ENCODE measurements at places on chromosomes 4 and X. TPM values are rescaled to one million over a fixed set of nuclear protein-coding genes. Genes with fewer than 3 reads are reported as not detected.

DNA sequence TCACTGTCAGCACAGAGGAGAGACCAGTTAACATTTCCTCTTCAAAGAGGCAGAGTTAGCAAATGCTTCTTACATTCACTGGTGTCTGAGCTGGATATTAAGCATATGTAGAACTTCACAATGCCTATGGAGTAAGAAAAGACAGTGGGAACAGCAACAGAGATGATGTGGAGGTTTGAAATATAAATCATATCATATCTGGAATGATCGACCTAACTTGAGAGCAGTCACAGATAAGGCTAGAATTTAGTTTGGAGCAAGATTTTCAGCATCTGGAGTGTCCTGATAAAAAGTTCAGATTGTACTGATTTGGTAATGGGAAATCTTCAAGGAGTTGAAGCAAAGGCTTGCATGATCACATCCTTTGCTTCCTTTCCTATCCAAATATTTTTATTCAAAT, 90.5 kb upstream of the ANKRD50 start:
- no peak overlapping the region for H3K27ac ChIP-seq
- H3K4me1 ChIP-seq, result no peaks in the 10 kb centered on the region
- H3K4me3 ChIP-seq, result no peak overlapping the region
- no peaks in the 10 kb centered on the region for H3K27me3 ChIP-seq
- DNase-seq, result no peak

DNA sequence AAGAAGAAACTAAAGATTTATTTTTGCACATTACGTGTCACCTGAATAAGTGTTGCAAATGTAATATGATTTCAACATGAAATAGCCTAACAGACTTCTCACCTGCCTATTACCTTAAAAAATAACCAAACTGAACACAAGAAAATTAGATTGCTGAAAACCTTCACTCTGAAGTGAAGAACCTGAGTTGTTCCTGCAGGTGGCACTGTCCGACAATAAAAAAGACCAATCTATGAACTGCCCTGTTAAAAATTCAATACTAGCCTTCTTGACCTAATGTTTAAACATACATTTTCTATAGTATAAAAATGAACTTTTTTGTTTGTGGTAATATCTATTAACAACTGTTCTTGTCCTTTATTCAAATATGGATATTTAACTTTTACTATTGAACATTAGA, 69.2 kb upstream of the PNPLA4 start:
- no peaks in the 10 kb centered on the region for H3K36me3 ChIP-seq
- DNase-seq, result no peak
- H3K4me3 ChIP-seq, result no peak overlapping the region
- no peak overlapping the region for H3K27ac ChIP-seq
- no peaks in the 10 kb centered on the region for H3K4me1 ChIP-seq

DNA sequence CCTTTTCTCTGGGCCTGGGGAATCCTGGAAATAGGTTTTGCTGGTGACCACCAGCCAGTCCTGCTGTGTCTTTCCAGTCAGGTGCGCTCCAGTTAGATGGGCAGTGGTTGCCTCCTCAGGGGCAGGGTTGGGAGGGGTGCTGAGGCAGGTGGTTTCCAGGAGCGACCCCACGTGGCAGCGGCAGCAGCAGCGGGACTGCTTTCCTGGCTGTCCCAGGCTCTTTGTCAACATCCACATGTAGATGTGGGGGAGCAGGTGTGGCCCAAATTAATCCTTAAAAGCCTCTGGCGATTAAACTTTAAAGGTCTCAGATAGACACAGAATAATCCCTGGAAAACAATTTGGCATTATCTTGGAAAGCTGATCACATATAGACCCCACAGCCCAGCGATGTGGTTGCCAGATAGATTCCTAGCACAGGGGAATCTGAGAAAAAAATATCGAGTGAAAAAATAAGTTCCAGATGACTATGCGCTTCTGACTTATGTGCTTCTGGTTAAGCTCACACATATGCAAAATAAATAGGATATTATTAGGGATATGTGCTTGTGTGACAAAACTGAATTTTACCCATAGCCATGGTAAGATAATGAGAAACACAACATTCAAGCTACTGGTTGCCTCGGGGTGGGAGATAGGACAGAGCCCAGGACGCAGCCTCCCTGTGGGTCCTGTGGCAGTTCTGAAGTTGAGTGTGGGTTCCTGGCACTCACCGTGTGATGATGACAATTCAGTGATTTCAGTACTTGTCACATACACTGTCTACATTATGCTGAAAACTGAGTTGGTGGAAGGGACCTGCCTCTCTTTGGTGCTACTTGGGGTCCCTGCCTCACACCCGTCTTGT, 336.4 kb downstream of the ARHGAP10 start:
- no peaks in the 10 kb centered on the region for H3K27me3 ChIP-seq
- peaks cover 9% of the 10 kb centered on the region for H3K36me3 ChIP-seq
- no peak overlapping the region for H3K4me3 ChIP-seq
- no peak overlapping the region for H3K27ac ChIP-seq
- DNase-seq, result no peak

DNA sequence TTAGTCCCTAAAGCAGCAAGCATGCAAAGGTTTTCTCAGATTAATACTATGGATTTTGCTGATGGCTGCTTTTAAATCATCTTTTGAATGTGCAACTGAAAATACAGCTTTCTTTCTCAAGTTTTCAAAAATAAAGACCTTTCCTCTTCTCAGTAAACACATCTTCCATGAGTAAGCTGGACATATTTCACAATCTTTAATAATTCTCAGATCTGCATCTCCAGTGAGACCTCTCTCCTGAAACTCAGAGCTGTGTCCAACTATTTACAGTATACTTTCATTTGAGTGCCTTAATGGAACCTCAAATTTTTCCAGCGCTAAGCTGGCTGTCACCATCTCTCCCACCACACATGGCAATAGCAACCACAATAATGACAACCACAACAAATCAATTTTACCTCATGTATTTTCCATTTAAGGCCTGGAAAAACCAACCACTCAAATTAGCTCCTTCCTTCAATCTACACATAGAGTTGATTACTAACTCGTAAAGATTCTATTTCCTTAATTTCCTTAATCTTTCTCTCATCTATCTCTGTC, 192.4 kb upstream of the RPL34 start:
- H3K36me3 ChIP-seq, result no peaks in the 10 kb centered on the region
- H3K27ac ChIP-seq, result no peak overlapping the region
- no peak for DNase-seq
- H3K4me1 ChIP-seq, result no peaks in the 10 kb centered on the region
- H3K4me3 ChIP-seq, result no peak overlapping the region
- no peaks in the 10 kb centered on the region for H3K27me3 ChIP-seq

DNA sequence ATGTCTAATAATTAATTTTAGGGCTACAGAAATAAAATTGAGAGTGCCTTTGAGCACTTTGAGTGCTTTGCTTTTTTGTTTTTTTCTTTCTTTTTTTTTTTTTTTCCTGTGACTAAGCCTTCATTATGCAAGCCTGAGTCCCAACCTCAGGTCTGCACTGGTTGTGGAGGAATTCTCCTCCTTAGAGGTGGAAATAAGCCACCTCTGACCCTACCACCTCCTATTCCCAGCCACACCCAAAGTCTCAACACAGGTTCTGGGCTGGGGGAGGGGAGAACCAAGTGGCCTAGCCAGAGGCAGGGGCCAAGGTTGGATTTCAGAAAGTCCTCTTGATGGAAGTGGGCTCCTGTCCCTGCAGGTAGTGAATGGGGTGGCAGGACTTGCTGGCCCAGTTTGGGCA, 180.2 kb downstream of the ARAP2 start:
- DNase-seq, result no peak
- H3K4me1 ChIP-seq, result no peaks in the 10 kb centered on the region
- no peak overlapping the region for H3K4me3 ChIP-seq
- H3K36me3 ChIP-seq, result peaks cover 2% of the 10 kb centered on the region
- H3K27ac ChIP-seq, result no peak overlapping the region

DNA sequence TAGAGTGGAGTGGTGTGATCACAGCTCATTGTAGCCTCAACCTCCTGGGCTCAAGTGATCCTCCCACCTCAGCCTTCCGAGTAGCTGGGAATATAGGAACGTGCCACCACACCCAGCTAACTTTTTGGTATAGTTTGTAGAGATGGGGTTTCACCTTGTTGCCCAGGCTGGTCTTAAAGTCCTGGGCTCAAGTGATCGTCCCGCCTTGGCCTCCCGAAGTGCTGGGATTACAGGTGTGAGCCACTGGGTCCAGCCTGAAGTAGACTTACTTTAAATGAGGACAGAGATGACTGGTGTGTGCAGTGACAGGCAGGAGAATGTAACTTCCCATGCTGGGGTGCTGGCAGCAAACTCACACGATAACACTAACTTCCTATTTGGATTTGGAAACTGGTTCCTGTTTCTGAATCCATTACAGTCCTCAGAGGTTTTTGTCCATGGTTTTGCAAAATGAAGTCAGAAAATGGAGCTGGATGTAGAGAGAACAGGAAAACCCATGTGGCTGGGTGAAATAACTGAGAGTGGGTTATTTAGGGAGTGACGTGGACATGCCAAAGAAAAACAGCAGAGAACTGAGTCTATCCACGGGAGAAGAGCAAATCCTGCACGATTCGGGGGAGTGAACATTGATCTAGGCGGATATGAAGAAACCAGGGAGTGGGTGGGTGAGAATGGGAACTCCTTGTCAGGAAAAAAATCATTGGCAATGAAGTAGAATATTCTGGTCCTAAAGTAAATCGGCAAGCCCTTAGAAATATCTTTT, 95.6 kb downstream of the GATB start:
- H3K27ac ChIP-seq, result no peak overlapping the region
- no peaks in the 10 kb centered on the region for H3K27me3 ChIP-seq
- no peaks in the 10 kb centered on the region for H3K4me1 ChIP-seq
- no peak for DNase-seq

- no peak for DNase-seq
- no peaks in the 10 kb centered on the region for H3K4me1 ChIP-seq
- no peaks in the 10 kb centered on the region for H3K27me3 ChIP-seq
- no peak overlapping the region for H3K27ac ChIP-seq
- no peak overlapping the region for H3K4me3 ChIP-seq
Measured at GRCh38 chr4:119897260-119897659, 169.4 kb downstream of the MAD2L1 start.

DNA sequence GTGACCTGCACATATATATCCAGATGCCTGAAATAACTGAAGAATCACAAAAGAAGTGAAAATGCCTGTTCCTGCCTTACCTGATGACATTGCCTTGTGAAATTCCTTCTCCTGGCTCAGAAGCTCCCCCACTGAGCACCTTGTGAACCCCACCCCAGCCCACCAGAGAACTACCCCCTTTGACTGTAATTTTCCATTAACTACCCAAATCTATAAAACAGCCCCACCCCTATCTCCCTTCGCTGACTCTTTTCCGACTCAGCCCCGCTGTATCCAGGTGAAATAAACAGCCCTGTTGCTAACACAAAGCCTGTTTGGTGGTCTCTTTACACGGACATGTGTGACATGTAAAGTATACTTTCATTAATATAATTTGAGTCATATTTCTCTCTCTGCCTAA, 320.3 kb upstream of the TECRL start:
- DNase-seq, result no peak
- H3K36me3 ChIP-seq, result no peaks in the 10 kb centered on the region
- no peaks in the 10 kb centered on the region for H3K27me3 ChIP-seq
- no peak overlapping the region for H3K4me3 ChIP-seq
- H3K4me1 ChIP-seq, result no peaks in the 10 kb centered on the region
- no peak overlapping the region for H3K27ac ChIP-seq

Gene GUCY1A1
- 0.48 TPM for total RNA-seq

Gene ZNF732
- total RNA-seq, result not detected

Gene F11
- total RNA-seq, result not detected

Gene C4orf51
- not detected for total RNA-seq

Gene PABPC5
- total RNA-seq, result not detected
